ENCODE measurements at places on chromosomes 1 and 21. TPM values are rescaled to one million over a fixed set of nuclear protein-coding genes. Genes with fewer than 3 reads are reported as not detected.

CLCNKB gene
- not detected for total RNA-seq

SPRR1A gene
- not detected for total RNA-seq

B3GALT6 gene
- 14.3 TPM for total RNA-seq

- H3K36me3 ChIP-seq = peaks cover 1% of the 10 kb centered on the region
- H3K4me1 ChIP-seq = peaks cover 8% of the 10 kb centered on the region
- H3K4me3 ChIP-seq = peak overlapping the region; percentile 64
- no peak overlapping the region for H3K27ac ChIP-seq
- H3K27me3 ChIP-seq = peaks cover 18% of the 10 kb centered on the region
- no peak for DNase-seq
Measured at GRCh38 chr1:244730934-244731434, 78.1 kb downstream of the DESI2 start.

DNA sequence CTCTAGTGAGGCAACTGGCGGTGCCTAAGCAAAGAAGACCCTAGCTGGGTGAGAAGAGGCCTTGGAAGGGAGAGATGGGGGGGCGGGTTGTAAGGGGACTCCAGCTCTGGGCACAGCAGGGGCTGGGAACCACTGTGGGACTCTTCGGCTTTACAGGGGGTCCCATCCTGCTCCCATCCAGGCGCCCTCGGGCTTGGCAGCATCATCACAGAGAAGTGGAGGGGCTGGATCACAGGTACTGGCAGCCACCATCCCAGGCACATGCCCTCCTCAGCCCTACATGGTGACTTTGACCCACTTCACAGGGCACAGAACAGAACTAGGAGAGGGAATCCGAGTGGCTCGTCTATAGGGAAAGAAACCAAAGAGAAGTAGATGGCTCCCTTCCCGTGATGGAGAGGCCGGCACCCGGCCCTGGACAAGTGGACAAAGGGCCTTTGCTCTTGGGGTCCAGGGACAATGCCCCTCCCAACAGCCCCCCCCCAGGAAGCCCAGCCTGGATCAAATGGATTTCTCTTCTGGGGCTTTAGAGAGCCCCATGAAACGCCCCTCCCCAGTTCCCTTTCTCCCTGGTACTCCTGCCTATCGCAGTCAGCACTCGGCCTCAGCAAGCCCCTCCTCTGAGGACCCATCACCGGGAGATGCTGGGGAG, 54.0 kb upstream of the ECE1 start:
- H3K36me3 ChIP-seq = peaks cover 44% of the 10 kb centered on the region
- H3K4me3 ChIP-seq = peak overlapping the region; percentile 82
- peak overlapping the region; percentile 95 for H3K27ac ChIP-seq
- no peaks in the 10 kb centered on the region for H3K27me3 ChIP-seq
- DNase-seq = no peak

GRCh38 chr1:30084909-30085571, 638.3 kb downstream of the MATN1 start:
- H3K27me3 ChIP-seq = peaks cover 28% of the 10 kb centered on the region
- no peaks in the 10 kb centered on the region for H3K4me1 ChIP-seq
- no peak overlapping the region for H3K27ac ChIP-seq
- no peak overlapping the region for H3K4me3 ChIP-seq

DNA sequence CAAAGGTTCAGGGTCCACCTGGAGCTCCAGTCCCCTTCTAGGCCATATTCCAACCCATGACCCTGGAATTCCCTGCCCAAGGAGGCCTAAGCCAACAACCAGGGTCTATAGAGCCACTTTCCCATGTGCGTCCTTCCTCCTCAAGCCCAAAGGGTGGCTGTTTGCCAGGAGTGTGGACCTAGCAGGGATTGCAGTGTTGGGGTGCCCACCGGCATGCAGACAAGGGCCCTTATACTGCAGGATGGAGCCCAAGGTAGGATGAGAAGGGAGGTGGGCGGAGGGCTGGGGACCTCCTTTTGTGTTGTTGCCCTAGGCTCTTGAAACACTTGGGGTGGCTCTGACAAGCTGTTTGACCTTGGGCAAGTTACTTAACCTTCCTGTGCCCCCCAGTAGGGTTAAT, 19.7 kb upstream of the ADGRB2 start:
- no peak for DNase-seq
- H3K4me1 ChIP-seq = peaks cover 5% of the 10 kb centered on the region
- no peaks in the 10 kb centered on the region for H3K36me3 ChIP-seq
- no peak overlapping the region for H3K4me3 ChIP-seq
- no peaks in the 10 kb centered on the region for H3K27me3 ChIP-seq

- peaks cover 34% of the 10 kb centered on the region for H3K4me1 ChIP-seq
- H3K27ac ChIP-seq = no peak overlapping the region
- no peak for DNase-seq
- no peaks in the 10 kb centered on the region for H3K36me3 ChIP-seq
- H3K27me3 ChIP-seq = peaks cover 52% of the 10 kb centered on the region
- H3K4me3 ChIP-seq = no peak overlapping the region
Measured at GRCh38 chr1:17207046-17207445, 2.1 kb downstream of the PADI1 start.

DNA sequence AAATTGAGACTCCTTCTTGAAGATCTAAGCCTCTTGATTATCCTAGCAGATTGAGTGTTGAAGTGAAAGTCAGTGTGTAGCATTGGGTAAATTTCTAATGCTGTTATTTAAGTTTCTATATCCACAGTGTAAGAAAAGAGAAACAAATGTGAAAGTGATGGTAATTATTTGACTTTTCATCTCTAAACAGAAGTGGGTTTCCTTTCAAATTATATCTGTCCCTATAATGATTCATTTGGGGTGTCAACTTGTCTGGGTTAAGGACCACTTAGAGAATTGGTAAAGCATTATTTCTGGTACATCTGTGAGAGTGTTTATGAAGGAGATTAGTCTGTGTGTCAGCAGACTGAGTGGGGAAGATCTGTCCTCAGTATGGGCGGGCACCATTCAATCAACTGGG, 133.0 kb upstream of the HMCN1 start:
- no peak for DNase-seq
- H3K36me3 ChIP-seq = no peaks in the 10 kb centered on the region
- H3K4me1 ChIP-seq = no peaks in the 10 kb centered on the region
- no peaks in the 10 kb centered on the region for H3K27me3 ChIP-seq
- no peak overlapping the region for H3K4me3 ChIP-seq
- H3K27ac ChIP-seq = no peak overlapping the region

DNA sequence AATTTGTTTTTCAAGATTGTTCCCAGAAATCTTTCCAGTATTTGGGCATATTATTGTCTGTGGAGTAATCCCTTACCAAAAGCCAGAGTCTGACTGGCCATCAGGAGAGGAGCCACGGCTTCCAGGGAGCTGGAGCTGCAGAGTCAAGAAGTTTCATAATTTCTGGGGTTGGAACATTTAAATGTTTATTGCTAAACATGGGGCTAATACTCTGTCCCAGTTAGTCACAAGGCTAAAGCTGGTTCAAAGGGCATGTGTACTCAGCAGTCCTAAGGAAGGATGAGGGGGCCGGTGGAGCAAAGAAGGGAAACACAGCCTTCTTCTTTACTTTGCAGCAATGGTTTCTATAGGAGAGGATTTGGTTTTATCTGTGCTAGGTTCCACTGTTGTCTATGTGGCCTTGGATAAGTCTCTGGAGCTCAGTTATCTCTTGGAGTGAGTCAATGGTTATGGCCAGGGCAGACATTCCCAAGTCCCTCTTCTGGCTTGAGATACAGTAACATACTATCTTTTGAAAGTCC, 9.5 kb downstream of the DENND2D start:
- peak overlapping the region; percentile 98 for H3K27ac ChIP-seq
- peaks cover 93% of the 10 kb centered on the region for H3K4me1 ChIP-seq
- no peaks in the 10 kb centered on the region for H3K27me3 ChIP-seq
- no peak for DNase-seq
- no peak overlapping the region for H3K4me3 ChIP-seq

DNA sequence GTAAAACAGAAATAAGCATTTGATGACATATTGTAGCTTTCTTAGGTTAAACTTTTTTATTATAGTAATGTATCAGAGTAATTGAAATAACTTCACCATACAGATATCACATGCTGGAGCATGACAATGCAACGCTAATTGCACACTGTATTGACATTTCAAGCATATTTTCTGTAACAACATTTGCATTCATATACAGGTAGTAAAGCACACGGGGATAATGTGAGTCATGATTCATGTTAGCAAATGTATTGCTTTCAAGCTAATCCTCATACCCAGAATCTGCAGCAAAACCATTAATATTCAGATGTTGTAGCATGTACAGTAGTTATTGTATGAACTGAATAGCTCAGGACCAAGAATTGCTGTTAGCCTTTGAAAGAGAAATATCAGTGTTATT, 133.9 kb downstream of the TTLL7 start:
- no peaks in the 10 kb centered on the region for H3K27me3 ChIP-seq
- H3K4me1 ChIP-seq = peaks cover 11% of the 10 kb centered on the region
- DNase-seq = no peak
- no peaks in the 10 kb centered on the region for H3K36me3 ChIP-seq

DNA sequence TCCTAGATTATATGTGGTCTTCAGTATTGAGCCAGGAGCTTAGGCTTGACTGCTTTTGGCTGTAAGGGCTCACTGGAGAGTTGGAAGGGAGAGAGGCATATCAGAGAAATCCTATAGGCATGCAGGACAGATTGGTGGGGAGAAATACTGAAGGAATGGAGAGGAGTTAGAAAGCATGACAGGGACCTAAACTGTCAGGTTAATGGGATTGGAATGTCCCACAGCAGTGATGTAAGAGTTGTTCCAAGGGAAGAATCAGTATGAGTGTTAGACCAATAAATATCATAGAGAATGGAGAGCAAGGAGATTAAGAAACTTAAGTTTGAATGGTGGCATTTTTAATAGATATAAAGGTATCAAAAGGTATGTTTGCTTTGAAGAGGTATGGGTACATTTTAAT, 39.7 kb downstream of the SLC35A3 start:
- no peaks in the 10 kb centered on the region for H3K27me3 ChIP-seq
- peaks cover 21% of the 10 kb centered on the region for H3K36me3 ChIP-seq
- no peak overlapping the region for H3K4me3 ChIP-seq
- no peaks in the 10 kb centered on the region for H3K4me1 ChIP-seq
